ENCODE measurements at places on chromosomes 4 and X. TPM values are rescaled to one million over a fixed set of nuclear protein-coding genes. Genes with fewer than 3 reads are reported as not detected.

Gene STAP1
- polyA plus RNA-seq = not detected

Gene NLRP2B
- not detected for polyA plus RNA-seq

Gene USP17L19
- not detected for polyA plus RNA-seq

Gene CXCL3
- 0.19 TPM for polyA plus RNA-seq

Gene HS6ST2
- polyA plus RNA-seq = 32.5 TPM

Gene CXCL11
- polyA plus RNA-seq = not detected

Gene LGI2
- 4.7 TPM for polyA plus RNA-seq

Measured in muscle of leg (tissue), 16 donors.